Activated CD8-positive, alpha-beta memory T cell treated with anti-CD3 and anti-CD28 coated beads, Interleukin-2, amount 50 U/mL, for 48 hours (primary cell): ENCODE measurements at places on chromosomes 11 and 22.

- no peak for DNase-seq
Observed at GRCh38 chr11:116776522-116776984, 3.8 kb upstream of the BUD13 start.

DNA sequence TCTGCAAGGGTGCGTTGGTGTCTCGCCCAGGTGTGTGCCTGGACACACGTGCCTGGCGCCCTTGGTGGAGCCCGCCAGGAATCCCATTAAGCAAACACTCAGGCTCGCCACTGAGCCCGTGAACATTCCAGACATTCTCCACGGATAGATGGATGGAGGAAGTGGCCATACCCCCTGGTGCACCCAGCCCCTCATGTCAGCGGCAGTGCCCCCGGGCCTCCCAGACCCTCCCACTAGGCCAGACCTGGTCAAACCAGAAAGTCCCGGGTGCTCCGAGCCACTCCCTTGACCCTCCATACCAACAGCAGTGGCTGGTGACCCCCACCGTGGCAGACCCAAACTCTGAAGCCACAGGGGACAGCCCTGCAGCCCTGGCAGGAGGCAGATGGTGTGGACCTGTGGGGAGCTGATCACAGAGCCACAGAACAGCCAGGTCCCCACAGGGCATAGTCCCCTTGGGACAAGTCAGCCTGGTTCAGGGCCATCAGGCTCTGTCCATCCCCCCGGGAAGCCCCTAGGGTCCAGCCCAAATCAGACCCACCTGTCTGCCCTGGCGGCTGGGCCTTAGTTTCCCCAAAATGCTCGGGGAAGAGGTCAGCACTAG is 1.9 kb downstream of the EPS8L2 start:
- DNase-seq: no peak

- DNase-seq: no peak
Observed at GRCh38 chr22:49705972-49706352, 121.7 kb downstream of the BRD1 start.

DNA sequence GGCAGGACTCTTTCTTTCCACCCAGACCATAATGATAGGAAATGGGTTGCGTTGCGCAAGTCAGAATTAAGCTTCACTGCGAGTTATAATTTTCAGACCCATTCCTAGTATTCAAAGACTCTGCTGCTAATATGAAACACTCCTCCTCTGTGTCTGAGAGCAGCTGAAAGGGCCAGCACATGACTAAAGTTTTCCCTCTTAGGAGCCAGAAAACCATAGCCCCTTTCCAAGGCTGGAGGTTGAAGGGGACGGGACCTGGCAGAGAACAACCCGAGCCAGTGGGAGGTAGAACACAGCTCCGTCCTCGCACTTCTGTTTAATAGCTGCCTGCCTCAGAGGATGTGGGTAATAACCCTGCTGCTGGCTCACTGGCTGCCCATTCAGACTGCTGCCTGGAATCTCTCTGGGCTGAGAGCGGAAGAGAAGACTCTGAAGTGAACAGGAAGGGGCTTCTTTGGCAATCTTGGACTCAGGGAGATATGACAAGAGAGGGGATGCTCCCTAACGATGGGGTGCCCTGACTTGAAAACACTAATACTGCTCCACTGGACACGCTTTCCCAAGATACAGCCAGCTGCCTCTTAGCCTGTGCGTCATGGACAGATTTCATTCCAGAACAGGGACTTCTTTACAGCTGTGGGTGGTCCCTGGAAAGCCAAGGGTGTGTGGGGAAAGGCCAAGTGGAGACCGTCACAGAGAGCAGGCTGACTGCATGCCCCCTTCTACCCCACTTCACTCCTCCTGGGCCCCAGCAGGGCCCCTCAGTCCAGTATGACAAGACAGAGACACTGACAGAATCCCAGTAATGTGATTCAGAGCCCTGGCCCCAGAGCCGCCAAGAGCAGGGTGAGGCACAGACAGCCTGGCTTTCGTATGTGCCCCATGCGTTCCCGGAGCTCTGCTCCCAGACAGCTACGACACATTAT is 156.9 kb downstream of the FEZ1 start:
- DNase-seq: no peak

- DNase-seq: no peak
Observed at GRCh38 chr11:6468712-6469495, 4.8 kb downstream of the TRIM3 start.

GRCh38 chr11:75301601-75302345 is 49.7 kb downstream of the ARRB1 start:
- DNase-seq: no peak

GRCh38 chr11:129141748-129142523 is 50.2 kb downstream of the ARHGAP32 start:
- no peak for DNase-seq
